ENCODE measurements at places on chromosomes 2 and 18. TPM values are rescaled to one million over a fixed set of nuclear protein-coding genes. Genes with fewer than 3 reads are reported as not detected.

AKAIN1 gene
- 0.75 TPM for total RNA-seq

SERPINB13 gene
- total RNA-seq: not detected

PNPT1 gene
- total RNA-seq: 8.6 TPM

TFCP2L1 gene
- total RNA-seq: 1.5 TPM
